ENCODE measurements at places on chromosomes 1 and 21. TPM values are rescaled to one million over a fixed set of nuclear protein-coding genes. Genes with fewer than 3 reads are reported as not detected.

CELA2B gene
- total RNA-seq = not detected

GRCh38 chr1:86183810-86184209 lies 27.2 kb upstream of the COL24A1 start:
- peaks cover 4% of the 10 kb centered on the region for H3K4me1 ChIP-seq
- H3K27me3 ChIP-seq = no peaks in the 10 kb centered on the region
- no peak overlapping the region for H3K4me3 ChIP-seq
- no peaks in the 10 kb centered on the region for H3K36me3 ChIP-seq
- DNase-seq = no peak
- H3K27ac ChIP-seq = no peak overlapping the region

ZNF496 gene
- total RNA-seq = 40.0 TPM

GRCh38 chr1:15501208-15502032 lies 22.6 kb downstream of the CASP9 start:
- no peaks in the 10 kb centered on the region for H3K27me3 ChIP-seq
- H3K36me3 ChIP-seq = no peaks in the 10 kb centered on the region
- DNase-seq = no peak

- peaks cover 4% of the 10 kb centered on the region for H3K4me1 ChIP-seq
- H3K36me3 ChIP-seq = no peaks in the 10 kb centered on the region
- no peak overlapping the region for H3K27ac ChIP-seq
- no peaks in the 10 kb centered on the region for H3K27me3 ChIP-seq
- no peak for DNase-seq
These were observed 374.9 kb upstream of the CAMK1G start for GRCh38 chr1:209208648-209209047.

DNA sequence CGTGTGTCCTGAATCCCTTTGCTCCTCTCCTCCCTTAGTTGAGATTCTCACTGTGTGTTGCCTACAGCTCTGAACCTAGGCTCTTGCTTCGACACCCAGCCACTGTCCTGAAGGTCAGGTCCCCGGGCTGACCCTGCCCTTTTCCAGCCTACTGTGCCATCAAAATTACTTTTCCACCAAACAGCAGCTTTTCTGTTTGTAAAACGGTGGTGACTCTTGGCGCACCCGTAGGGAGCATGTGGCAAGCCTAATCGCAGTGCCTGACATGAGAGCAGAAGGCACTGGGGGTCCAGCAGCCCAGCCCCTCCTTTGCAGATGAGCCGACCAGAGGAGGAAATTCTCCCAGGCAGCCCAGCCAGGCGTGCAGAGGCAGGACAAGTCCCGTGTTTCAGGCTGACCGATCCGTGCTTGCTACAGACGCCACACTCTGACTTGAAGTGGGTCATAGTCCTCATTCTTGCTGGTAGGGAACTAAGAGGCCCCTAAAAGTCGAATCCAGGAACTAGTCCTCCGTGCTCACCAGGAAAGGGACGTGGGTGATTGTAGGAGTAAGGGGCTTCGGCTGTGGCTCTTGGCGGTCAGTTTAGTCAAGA lies 6.8 kb downstream of the GPR137B start:
- H3K4me1 ChIP-seq = peaks cover 3% of the 10 kb centered on the region
- H3K27me3 ChIP-seq = no peaks in the 10 kb centered on the region
- no peak overlapping the region for H3K4me3 ChIP-seq
- DNase-seq = no peak
- no peak overlapping the region for H3K27ac ChIP-seq

DNA sequence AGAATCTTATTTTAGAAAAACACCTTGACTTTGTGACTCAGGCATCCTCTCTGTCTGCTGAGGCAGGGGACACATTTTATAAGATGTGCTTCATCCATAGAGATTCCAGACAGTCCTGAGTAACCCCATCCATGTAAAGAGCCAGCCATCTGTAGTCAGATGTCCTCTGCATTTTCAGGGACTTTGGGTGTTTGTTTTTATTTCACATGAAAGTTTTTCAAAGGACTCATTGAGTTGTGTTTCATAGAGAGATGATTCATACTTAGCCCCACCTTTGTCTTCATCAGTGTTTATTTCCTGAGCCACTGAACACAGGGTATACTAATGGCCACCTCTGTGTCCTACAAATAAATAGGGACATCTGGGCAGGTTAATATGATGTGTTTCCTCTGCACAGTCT lies 280.4 kb downstream of the CACNA1E start:
- no peak for DNase-seq
- H3K4me3 ChIP-seq = no peak overlapping the region
- H3K4me1 ChIP-seq = no peaks in the 10 kb centered on the region
- no peak overlapping the region for H3K27ac ChIP-seq
- no peaks in the 10 kb centered on the region for H3K27me3 ChIP-seq

GABPA gene
- total RNA-seq = 24.9 TPM

HES5 gene
- total RNA-seq = 0.25 TPM

- H3K27ac ChIP-seq = no peak overlapping the region
- no peak overlapping the region for H3K4me3 ChIP-seq
These were observed 58.8 kb downstream of the FRRS1 start for GRCh38 chr1:99707535-99708142.

DNA sequence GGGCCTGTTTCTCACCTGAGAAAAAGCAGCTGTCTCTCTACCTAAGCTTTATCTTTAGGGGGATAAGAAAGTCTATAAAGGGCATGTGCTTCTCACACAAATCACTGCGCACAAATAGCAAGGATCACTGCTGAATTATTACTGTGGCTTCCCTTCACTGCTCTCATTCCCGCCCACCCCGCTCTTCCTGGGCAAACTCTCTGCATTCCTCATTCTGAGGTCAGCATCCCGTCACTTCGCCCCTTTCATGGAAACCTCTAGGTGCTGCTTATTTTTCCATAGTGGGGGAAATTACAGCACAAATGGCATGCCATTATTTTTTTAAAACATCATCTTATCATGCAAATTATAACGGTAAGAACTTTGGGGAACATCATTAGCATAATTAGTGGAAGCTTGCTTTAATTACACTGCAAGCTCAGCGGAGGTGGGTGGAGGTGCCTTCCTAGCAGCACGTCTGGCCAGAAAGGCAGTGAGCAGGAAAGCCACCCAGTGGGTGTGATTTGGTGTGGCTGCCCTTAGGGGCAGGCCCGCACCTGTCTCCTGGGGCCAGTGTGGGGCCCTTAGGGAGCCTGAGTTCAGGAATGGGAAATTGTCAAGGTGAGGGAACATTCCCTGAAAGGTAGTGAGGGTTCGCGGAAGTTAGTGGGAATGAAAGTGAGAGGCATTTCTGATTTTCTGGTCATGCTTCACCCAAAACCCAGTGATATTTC lies 105.9 kb downstream of the LAMC2 start:
- H3K4me1 ChIP-seq = peaks cover 8% of the 10 kb centered on the region
- no peaks in the 10 kb centered on the region for H3K36me3 ChIP-seq
- H3K4me3 ChIP-seq = no peak overlapping the region

DNA sequence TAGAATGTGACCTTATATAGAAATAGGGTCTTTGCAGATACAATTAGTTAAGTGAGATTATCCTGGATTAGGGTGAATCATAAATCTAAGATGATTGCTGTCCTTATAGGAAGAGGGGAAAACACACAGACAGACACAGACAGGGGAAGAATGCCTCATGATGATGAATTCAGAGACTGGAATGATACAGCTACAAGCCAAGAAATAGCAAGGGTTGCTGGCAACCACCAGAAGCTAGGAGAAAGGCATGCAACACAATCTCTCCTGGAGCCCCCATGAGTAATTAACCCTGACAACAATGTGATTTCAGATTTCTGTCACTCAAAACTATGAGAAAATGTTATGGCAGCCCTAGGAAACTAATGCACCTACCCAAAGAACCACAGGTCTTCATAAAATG lies 19.1 kb upstream of the PPIH start:
- H3K4me3 ChIP-seq = no peak overlapping the region
- H3K4me1 ChIP-seq = no peaks in the 10 kb centered on the region
- no peaks in the 10 kb centered on the region for H3K27me3 ChIP-seq

PTGFRN gene
- total RNA-seq = 26.0 TPM

DNA sequence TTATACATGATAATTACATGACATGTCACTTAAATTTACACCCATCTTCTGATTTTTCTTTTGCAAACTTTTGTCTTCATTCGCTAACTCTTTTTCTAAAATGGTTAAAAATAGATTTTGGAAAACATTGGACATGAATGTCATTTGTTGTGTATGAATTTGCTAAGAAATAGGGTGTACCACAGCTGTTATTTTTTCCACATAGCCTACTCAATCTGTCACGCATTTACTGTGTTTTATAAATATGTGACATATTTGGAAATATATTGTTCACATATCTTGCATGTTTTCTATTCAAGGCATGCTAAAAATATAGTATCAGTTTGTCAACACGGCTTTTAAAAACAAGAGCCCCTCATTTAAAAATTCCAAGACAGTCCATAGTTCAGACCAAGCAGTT lies 47.9 kb upstream of the TARBP1 start:
- no peak overlapping the region for H3K4me3 ChIP-seq
- H3K27ac ChIP-seq = no peak overlapping the region
- H3K27me3 ChIP-seq = no peaks in the 10 kb centered on the region
- H3K4me1 ChIP-seq = peaks cover 19% of the 10 kb centered on the region
- DNase-seq = no peak

KRTAP20-1 gene
- not detected for total RNA-seq

BMP8B gene
- total RNA-seq = 0.95 TPM

GRCh38 chr21:36534656-36535055 lies 54.7 kb upstream of the CLDN14 start:
- H3K36me3 ChIP-seq = no peaks in the 10 kb centered on the region
- H3K27ac ChIP-seq = no peak overlapping the region
- no peaks in the 10 kb centered on the region for H3K27me3 ChIP-seq

- no peak overlapping the region for H3K4me3 ChIP-seq
- no peaks in the 10 kb centered on the region for H3K27me3 ChIP-seq
- DNase-seq = no peak
- H3K27ac ChIP-seq = no peak overlapping the region
- H3K36me3 ChIP-seq = no peaks in the 10 kb centered on the region
- H3K4me1 ChIP-seq = no peaks in the 10 kb centered on the region
These were observed 40.0 kb downstream of the TYW3 start for GRCh38 chr1:74772945-74773344.

DNA sequence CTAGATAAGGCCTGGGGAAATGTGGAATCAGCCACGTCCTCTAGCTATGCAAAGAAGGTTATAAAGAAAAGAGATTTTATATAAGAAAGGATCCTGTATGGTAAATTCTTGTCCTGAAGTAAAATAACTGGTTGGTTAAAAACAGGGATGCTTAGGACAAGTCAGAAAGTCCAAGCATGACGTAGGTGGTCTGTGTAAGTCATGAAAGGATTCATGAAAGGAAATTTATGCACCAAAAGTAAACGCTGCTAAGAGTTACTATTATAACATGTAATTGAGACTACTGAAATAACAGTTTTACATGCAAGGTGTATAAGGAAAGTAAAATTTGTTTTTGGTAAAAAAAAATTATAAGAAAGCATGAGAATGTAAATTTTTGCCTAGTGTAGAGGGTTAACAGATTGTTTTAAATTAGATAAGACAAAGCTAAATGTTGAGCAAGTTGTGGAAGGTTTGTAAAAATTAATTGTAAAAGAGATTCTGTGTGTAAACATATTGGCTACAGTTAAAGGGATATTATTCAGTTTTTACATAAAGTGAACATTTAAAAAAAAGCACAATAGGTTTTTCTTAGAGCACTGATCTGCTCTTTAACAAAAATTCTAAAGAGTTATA lies 43.9 kb downstream of the PIGK start:
- H3K27me3 ChIP-seq = no peaks in the 10 kb centered on the region
- DNase-seq = no peak
- no peaks in the 10 kb centered on the region for H3K36me3 ChIP-seq
- no peak overlapping the region for H3K27ac ChIP-seq
- H3K4me3 ChIP-seq = no peak overlapping the region

LYPD8 gene
- total RNA-seq = not detected

Data from ovary (tissue), 10 donors.